ENCODE measurements at places on chromosomes 7 and 10.

DNA sequence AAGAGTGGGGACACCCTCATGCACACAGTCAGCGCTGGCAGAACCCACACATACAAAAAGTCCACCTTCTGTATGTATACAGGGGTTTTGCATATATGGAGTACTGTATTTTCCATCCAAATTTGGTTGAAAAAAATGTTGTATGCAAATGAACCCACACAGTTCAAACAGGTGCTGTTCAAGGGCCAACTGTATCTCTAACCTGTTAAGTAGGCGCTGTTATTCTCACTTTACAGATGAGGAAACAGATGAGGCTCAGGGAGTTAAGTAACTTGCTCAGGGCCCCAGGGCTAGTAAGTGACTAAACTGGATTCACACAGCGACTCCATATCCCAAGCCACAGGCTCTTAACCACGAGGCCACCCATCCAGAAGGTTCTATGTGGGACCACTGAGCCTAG, 69.9 kb downstream of the C10orf105 start:
- DNase-seq = no peak

GRCh38 chr10:33193057-33193700, 141.3 kb downstream of the NRP1 start:
- peak; percentile 75 for DNase-seq

- DNase-seq = no peak
Observed at GRCh38 chr7:63057265-63057664, 941.4 kb upstream of the ZNF722 start.

DNA sequence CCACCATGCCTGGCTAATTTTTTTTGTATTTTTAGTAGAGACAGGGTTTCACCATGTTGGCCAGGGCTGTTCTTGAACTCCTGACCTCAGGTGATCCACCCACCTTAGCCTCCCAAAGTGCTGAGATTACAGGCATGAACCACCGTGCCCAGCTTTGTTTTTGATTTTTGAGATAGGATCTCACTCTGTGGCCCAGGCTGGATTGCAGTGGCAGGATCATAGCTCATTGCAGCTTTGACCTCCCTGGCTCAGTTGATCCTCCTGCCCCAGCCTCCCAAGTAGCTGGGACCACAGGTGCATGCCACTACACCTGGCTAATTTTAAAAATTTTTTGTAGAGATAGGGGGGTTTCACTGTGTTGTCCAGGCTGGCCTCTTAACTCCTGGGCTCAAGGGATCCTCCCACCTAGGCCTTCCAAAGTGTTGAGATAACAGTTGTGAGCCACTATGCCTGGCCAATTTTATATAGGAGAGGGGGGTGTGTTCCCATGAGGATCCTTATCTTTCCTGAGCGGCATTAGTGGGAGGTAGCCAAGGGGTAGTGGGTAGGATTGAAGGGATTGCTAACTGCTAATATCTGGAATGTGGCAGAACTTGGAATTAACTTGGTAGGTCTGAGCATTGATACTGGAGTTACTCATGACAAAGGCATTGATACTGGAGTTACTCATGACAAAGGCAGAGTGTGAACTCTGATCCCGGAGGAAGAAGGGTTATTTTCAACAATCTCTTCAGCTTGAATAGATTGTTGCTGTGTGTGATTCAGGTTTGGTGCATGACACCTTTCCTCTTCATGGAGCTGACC, 1.0 kb upstream of the NOLC1 start:
- DNase-seq = peak; percentile 67

GRCh38 chr10:99941942-99942820, 67.6 kb downstream of the DNMBP start:
- DNase-seq = no peak

DNA sequence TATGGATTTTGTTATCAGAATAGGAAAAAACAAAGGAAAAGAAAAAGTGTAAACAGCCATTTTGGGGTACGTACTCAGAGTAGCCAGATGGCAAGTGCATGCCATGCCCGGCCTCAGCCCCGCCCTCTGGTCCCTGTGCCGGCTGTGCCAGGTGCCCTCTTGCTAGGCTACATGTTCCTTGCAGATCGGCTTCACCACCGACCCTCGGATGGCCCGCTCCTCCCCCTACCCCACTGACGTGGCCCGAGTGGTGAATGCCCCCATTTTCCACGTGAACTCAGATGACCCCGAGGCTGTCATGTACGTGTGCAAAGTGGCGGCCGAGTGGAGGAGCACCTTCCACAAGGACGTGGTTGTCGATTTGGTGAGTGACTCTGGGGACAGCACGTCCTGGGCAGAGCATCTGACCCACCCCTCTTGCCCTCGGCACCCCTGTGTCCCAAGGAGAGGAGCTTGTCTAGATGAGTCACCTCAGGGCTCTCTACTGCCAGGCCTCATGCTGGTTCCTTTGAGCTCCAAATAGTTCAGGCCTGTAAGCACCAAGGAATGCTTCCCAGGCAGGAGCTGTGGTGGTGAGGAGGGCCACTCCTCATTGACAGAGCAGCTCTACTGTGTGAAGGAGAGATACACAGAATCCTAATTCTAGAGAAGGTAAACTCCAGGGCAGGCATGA, 54.9 kb upstream of the ZMIZ2 start:
- peak; percentile 86 for DNase-seq

- DNase-seq = peak; percentile 27
Observed at GRCh38 chr10:98446151-98446660, 529 bp downstream of the HPS1 start.

DNA sequence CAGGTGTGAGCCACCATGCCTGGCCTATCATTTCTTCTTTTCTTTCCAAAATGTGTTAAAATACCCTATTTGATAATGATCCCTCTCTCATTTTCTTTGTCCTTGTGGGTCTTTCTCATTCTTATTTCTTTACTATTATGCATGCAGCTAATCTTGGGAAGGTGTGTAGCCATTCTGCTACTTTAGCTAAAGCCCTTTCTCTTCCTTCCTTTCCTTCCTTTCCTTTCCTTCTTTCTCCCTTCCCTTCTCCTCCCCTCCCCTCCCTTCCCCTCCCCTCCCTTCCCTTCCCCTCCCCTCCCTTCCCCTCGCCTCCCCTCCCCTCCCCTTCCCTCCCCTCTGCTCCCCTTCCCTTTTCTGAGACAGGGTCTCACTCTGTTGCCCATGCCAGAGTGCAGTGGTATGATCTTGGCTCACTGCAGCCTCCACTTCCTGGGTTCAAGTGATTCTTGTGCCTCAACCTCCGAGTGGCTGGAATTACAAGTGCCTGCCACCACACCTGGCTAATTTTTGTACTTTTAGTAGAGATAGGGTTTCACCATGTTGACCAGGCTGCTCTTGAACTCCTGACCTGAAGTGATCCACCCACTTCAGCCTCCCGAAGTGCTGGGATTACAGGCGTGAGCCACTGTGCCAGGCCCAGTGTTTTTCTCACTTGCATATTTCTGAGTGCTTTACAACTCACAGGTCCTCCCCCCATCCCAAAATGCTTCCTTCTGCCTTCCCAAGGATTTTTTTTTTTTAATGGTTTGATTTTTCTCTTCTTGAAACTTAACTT, 42.3 kb downstream of the HIP1 start:
- DNase-seq = no peak

DNA sequence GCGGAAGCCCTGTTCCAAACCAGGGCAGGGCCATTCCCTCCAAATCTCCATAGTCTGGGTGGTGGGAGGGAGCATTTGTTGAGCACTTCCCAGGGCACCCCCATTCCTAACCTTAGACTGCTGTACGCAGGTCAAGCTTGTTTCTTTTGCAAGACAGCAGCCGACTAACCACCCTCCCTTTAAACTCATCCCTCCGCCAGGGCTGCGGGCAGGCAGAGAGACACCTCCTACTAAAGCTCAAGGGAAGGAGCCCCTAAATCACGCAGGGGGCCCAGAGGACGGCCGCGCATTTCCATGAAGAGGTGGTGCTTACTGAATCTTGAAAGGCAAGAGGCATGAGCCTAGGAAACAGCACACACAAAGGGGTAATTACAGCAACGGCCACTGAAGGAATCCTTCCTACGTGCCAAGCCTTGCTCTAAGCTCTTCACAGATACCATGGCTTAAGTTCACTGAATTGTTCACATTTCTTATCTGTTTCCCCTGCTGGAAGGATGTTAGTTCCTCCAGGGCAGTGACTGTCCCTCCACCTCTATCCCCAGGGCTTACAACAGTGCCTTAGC, 90.0 kb downstream of the PROSER2 start:
- DNase-seq = no peak

GRCh38 chr7:36788825-36789470, 64.7 kb upstream of the AOAH start:
- no peak for DNase-seq

DNA sequence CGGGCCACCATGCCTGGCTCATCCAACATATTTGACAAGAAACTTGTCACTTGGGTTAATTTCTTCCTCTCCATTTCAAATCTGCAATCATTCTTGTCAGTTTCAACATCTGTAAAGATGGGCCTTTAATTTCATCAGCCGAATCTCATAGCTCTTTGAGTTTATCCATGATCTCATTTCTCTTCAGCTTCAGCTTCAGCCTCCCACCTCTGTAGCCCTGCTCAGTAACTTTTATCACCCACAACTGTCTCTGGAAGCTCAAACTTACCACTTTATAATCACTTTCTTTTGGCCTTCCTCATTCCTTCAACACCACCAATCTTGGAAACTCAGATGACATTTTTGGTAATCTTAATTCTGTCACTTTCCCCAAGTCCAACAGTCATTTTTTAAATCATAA, 83.2 kb downstream of the CPED1 start:
- no peak for DNase-seq

DNA sequence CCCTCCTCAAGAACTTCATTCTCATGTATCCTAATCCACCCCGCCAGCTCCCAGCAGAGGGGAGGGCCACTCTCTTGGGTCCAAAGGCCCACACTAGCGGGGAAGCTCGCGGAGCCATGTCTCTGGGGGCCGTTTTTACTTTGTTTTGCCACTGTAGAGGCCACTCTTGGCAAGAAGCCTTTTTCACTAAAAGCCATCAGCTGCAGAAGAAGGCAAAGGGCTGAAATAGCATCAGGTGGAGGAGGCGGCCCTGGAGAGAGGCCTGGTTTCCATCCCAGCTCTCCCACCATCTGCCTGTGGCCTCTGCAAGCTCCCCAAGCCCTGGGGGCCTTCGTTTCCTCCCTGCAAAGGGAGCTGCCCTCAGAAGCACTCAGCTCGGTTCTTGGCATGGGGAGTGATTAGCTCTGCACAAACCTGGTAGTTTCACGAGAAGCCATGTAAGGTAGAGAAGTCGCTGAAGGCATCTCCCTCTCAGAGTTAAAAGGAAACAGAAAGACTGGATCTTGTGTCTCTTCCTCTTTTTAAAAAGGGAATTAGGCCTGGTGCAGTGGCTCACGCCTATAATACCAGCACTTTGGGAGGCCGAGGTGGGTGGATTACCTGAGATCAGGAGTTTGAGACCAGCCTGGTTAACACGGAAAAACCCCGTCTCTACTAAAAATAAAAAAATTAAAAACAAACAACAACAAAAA, 70.3 kb downstream of the PARP12 start:
- no peak for DNase-seq

DNA sequence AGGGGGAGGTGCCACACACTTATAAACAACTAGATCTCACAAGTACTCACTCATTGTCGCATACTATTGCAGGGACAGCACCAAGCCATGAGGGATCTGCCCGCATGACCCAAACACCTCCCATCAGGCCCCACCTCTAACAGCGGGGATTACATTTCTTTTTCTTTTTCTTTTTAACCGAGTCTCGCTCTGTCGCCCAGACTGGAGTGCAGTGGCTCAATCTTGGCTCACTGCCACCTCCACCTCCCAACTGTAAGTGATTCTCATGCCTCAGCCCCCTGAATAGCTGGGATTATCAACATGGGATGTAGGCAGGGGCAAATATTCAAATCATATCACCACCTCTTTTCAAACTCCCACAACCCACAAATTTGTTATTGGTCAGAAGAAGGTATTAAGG, 76.7 kb downstream of the SKAP2 start:
- DNase-seq = no peak

DNA sequence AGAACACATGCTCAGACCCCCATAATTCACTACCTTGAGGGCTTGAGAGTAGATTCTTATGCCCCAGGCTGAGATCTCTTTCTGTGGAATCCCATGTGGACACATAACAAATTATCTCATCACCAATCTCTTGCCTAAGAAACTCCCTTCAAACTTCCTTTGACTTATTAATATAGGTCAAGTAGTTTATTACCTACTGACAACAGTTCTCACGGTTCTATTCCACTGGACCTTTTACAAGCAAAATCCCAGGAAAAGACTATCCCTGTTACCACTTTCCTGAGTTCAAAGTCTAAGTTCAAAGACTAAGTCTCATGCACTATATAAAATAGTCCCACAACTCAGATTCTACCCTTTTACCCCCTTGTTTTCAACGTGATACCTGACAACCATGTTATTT, 754.7 kb downstream of the SUGCT start:
- DNase-seq = no peak

- no peak for DNase-seq
Observed at GRCh38 chr10:118948786-118949185, 80.7 kb upstream of the NANOS1 start.

- DNase-seq = peak; percentile 54
Observed at GRCh38 chr7:111438369-111439289, 123.7 kb downstream of the IMMP2L start.

- DNase-seq = no peak
Observed at GRCh38 chr7:155373359-155374273, 75.9 kb downstream of the INSIG1 start.

DNA sequence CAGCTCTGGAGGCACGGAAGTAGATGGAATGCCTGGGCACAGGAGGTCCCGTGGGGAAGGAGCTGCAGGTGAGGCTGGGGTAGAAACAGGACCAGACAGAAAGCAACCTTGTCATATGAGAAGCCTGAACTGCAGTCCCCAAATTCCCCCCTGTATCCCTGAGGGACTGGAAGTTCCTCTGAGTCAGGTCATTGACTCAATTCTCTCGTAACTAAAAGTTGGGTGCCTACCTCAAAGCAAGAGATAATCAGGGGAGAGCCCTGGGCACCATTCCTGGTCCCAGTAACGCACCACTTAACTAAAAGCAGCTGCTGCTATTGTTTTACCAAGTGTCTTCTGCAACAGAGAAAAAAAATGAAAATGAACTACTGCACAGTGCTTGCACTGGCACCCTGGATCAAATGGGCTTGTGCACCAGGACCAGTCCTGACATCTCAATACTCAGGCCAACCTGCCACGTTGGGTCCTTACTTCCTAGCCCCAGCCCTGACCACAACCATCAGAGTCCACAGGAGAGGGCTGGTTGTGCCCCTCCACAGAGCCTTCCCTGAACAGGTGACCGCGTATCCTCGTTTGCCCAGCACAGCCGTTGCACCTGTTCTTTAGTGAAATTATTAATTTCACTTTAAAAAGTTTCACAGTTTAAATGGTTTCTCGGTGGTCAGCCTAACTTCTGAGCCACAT, 79.3 kb downstream of the GRID1 start:
- DNase-seq = no peak

- no peak for DNase-seq
Observed at GRCh38 chr10:121243609-121244241, 354.5 kb downstream of the FGFR2 start.

Data from HFFc6 (cell line).